ENCODE measurements at places on chromosomes 6 and 20. TPM values are rescaled to one million over a fixed set of nuclear protein-coding genes. Genes with fewer than 3 reads are reported as not detected.

DNA sequence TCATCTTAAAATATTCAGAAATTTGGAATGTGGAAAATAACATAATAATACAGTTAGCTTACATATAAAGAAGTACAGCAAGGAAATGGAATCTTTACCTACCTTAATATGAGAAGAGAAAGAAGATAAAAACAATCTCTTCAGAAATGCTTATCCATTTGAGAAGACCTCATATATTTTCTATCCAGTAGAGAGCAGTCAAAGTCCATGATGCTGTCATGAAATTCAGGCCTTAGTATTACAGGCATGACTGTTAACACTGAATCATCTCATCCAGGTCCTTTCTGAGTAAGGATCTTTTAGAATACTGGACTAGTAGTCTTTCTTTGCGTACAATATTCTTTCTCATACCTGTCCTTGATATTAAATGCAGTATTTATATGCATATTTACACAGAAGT, 713.4 kb downstream of the CD109 start:
- no peak for DNase-seq
- H3K4me1 ChIP-seq = no peaks in the 10 kb centered on the region
- no peak overlapping the region for H3K4me3 ChIP-seq
- no peak overlapping the region for H3K27ac ChIP-seq
- no peaks in the 10 kb centered on the region for H3K27me3 ChIP-seq

DNA sequence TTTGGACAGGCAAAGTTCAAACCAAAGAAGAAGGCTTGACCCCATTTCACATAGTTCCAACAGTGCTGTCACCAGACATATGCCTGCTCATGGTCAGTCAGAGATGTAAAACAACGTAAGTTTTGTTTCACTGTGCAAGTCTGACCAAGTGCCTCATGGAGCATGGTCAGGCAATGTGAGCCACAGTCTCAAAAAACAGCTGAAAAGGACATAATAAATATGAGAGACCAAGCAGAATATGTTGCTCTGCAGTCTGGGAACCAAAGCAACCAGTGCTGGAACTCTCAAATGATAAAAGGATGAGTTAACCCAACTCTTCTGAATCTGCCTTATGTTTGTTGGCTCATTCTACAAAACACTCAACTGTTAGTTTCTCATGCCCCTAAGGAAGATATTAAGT, 39.9 kb upstream of the DST start:
- H3K4me1 ChIP-seq = no peaks in the 10 kb centered on the region
- H3K36me3 ChIP-seq = no peaks in the 10 kb centered on the region

DNA sequence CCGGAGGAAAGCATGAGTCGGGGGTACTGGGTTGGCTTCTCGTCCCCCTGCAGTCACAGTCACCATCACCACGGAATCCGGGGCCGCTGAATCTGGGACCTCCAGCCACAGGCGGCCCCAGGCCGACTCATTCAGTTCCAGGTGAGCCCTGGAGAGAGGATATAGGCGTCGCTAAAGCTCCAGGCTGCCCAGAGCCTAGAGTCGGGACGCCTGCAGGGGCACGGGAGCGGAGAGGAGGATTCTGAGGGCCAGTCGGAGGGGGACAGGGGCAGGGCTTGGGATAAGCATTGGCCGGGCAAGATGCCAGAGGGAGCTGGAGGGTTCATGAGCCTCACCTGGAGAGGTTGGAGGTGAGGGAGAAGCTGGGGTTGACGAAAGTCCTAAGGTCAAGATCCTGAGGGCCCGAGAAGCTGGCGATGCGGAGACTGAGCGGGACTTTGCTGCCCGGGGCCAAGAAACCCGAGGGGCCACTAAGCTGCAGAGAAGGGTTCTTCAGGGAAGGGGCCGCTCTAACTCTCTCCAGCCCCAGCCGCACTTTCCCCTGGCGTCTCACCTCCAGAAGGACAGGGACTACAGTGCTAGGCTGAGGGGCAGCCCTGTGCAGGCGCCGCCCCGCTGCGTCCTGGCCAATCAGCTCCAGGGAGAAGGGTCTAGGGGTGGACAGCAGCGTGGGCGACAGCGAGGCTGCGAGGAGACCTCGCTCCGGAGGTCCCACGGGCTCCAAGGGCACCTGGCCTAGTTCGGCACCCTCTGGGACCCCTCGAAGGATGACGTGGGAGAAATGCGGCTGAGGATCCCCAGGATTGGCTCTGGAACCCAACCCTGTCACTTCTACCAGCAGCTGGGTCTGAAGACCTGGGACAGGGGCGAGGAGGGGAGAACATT, 3.7 kb downstream of the SAPCD1 start:
- peaks cover 42% of the 10 kb centered on the region for H3K4me1 ChIP-seq
- no peaks in the 10 kb centered on the region for H3K27me3 ChIP-seq
- DNase-seq = no peak
- H3K27ac ChIP-seq = peak overlapping the region; percentile 20
- H3K4me3 ChIP-seq = no peak overlapping the region

DNA sequence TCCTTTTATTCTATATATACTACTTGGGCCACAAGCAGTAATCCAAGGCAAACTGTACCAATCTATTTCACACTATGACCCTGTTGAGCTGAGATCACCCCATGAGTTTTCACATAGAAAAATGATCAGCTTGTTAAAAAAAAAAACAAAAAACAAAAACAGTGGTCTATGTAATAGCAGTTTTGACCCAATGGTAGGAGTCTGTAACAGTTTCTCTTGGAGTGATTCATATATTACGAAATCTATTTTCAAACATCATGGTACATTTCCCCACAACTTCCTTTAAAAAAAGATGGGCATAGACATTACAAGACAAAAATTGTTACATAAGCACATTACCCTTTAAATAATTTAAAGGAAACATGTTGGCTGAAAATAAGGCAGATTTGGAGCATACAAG, 78.1 kb downstream of the PRSS35 start:
- H3K36me3 ChIP-seq = no peaks in the 10 kb centered on the region
- no peaks in the 10 kb centered on the region for H3K4me1 ChIP-seq
- no peaks in the 10 kb centered on the region for H3K27me3 ChIP-seq

- no peak for DNase-seq
- no peak overlapping the region for H3K27ac ChIP-seq
- H3K4me1 ChIP-seq = peaks cover 6% of the 10 kb centered on the region
- H3K36me3 ChIP-seq = no peaks in the 10 kb centered on the region
- peaks cover 5% of the 10 kb centered on the region for H3K27me3 ChIP-seq
- H3K4me3 ChIP-seq = no peak overlapping the region
Observed at GRCh38 chr20:57147185-57147584, 119.3 kb downstream of the BMP7 start.

GRCh38 chr20:44428174-44429016, 47.3 kb upstream of the TTPAL start:
- H3K27me3 ChIP-seq = peaks cover 5% of the 10 kb centered on the region
- no peak overlapping the region for H3K4me3 ChIP-seq
- H3K4me1 ChIP-seq = no peaks in the 10 kb centered on the region
- no peaks in the 10 kb centered on the region for H3K36me3 ChIP-seq

- H3K4me1 ChIP-seq = peaks cover 10% of the 10 kb centered on the region
- peak overlapping the region; percentile 83 for H3K4me3 ChIP-seq
- DNase-seq = peak; percentile 78
- no peak overlapping the region for H3K27ac ChIP-seq
- H3K27me3 ChIP-seq = peaks cover 45% of the 10 kb centered on the region
Observed at GRCh38 chr6:50816115-50816675, 2.5 kb upstream of the TFAP2B start.

GRCh38 chr6:126716826-126717509, 377.1 kb downstream of the CENPW start:
- no peak overlapping the region for H3K4me3 ChIP-seq
- no peaks in the 10 kb centered on the region for H3K36me3 ChIP-seq
- no peak for DNase-seq
- H3K27me3 ChIP-seq = no peaks in the 10 kb centered on the region

DNA sequence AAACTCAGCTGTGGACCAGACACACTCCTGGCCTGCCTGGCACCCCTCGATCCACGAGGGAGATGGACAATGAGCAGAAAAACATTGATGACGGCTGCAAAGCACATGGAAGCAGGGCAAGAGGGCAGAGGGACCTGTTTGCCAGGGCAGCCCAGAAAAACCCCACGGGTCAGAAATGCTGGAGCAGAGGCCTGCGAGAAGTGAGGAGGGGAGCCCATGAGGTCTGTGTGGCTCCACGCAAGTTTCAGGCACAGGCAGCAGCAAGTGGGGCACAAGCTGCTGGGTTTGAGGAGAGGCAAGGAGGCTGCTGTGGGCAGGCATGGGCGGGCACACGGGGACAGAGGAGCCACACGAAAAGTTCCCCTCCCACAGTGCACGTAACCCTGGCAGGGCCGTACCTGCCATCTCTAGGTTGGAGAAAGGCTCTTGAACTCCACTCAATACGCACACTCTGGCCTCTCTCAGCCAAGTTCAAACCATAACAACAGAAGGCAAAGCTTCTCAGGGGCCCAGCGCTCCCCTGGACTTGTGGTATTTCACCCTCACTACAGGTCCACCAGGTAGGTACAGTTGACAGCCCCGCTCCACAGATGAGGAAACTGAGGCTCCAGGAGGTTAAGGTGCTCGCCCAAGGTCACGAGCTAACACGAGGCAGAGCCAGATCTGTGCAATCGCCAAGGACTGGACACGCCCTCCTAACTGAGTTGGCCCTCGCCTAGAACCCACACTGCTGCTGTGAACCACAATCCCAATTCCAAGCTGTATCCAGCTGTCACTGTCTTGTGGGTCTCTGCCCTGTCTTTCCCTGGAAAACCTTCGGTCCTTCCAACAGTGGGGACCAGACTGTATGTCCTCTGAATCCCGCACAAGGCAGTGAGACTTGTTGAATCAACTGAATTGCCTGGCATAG, 108.2 kb downstream of the NOL4L start:
- H3K4me3 ChIP-seq = no peak overlapping the region
- H3K36me3 ChIP-seq = peaks cover 4% of the 10 kb centered on the region
- peaks cover 12% of the 10 kb centered on the region for H3K4me1 ChIP-seq
- DNase-seq = no peak
- H3K27me3 ChIP-seq = no peaks in the 10 kb centered on the region
- no peak overlapping the region for H3K27ac ChIP-seq

DNA sequence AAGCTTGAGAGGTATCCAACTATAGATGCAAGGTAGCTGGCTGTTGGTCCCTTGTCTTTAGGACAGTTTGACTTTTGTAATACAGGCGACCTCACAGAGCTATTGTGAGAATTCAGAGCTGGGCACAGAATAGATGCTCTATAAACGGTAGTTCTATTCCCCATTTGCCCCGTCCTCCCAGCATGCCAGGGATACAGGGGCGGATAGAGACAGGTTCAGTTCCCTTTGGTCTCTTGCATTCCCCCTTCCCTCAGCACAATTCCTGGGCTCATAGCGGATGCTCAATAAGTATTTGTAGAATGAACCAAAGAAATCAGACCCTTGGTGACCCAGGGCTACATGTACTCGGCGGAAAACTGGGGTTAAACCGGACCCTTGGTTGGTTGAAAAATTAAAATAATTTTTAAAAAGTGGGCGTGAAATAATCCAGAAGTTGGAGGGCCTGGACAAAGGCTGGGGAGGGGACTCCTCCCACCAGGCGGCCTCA, 707 bp upstream of the TOP1 start:
- peaks cover 37% of the 10 kb centered on the region for H3K36me3 ChIP-seq
- peak overlapping the region; percentile 93 for H3K27ac ChIP-seq
- peaks cover 3% of the 10 kb centered on the region for H3K27me3 ChIP-seq
- no peak for DNase-seq
- H3K4me1 ChIP-seq = peaks cover 48% of the 10 kb centered on the region

GRCh38 chr6:1645466-1646185, 35.9 kb downstream of the FOXC1 start:
- no peak overlapping the region for H3K4me3 ChIP-seq
- DNase-seq = no peak
- no peaks in the 10 kb centered on the region for H3K4me1 ChIP-seq
- H3K27ac ChIP-seq = no peak overlapping the region
- no peaks in the 10 kb centered on the region for H3K36me3 ChIP-seq
- no peaks in the 10 kb centered on the region for H3K27me3 ChIP-seq

- no peak overlapping the region for H3K4me3 ChIP-seq
- DNase-seq = no peak
- no peaks in the 10 kb centered on the region for H3K36me3 ChIP-seq
- H3K27ac ChIP-seq = no peak overlapping the region
Observed at GRCh38 chr6:76772951-76773350, 690.3 kb downstream of the HTR1B start.

DNA sequence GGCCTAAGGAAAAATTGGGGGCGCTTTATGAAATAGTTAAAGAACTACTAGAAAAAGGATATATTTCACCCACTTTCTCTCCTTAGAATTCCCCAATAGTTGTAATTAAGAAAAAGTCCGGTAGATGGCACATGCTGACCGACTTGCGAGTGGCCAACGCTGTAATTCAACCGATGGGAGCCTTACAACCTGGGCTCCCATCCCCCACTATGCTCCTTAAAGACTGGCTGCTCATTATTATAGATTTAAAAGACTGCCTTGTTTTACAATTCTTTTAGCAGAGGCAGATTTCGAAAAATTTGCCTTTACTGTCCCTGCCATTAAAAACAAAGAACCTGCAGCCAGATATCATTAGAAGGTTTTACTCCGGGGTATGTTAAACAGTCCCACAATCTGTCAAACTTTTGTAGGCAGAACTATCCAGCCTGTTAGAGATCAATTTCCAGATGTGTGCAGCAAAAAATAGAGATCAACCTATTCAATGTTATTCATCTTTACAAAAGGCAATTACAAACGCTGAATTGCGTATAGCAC, 58.5 kb upstream of the PRSS16 start:
- H3K4me1 ChIP-seq = peaks cover 16% of the 10 kb centered on the region
- DNase-seq = peak; percentile 69
- H3K27me3 ChIP-seq = no peaks in the 10 kb centered on the region
- H3K27ac ChIP-seq = peak overlapping the region; percentile 50
- H3K36me3 ChIP-seq = no peaks in the 10 kb centered on the region

GRCh38 chr6:70277470-70277869, 25.4 kb downstream of the COL9A1 start:
- peaks cover 10% of the 10 kb centered on the region for H3K27me3 ChIP-seq
- DNase-seq = no peak
- no peak overlapping the region for H3K27ac ChIP-seq

DNA sequence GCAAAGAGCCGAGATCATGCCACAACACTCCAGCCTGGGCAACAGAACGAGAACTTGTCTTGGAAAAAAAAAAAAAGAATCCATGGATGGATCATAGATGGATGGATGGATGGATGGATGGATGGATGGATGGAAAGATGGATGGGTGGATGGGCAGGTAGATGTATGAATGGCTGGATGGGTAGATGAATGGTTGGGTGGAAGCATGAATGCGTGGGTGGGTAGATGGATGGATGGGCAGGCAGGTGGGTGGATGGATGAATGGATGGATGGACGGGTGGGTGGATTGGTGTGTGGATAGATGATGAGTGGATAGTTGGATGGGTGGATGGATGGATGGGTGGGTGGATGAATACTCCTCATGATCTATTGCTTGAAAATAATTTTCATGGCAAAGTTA, 1.4 kb downstream of the JPH2 start:
- no peak for DNase-seq
- peaks cover 17% of the 10 kb centered on the region for H3K4me1 ChIP-seq
- H3K27ac ChIP-seq = no peak overlapping the region
- no peaks in the 10 kb centered on the region for H3K36me3 ChIP-seq

Gene CST5
- total RNA-seq = not detected

Gene NMBR
- not detected for total RNA-seq

Gene HLA-DOA
- total RNA-seq = 4.2 TPM

Gene POM121L2
- total RNA-seq = not detected

Gene HFE
- total RNA-seq = 4.3 TPM

Gene AVP
- total RNA-seq = not detected

Gene GABRR1
- not detected for total RNA-seq

Data from activated CD8-positive, alpha-beta T cell treated with anti-CD3 and anti-CD28 coated beads, Interleukin-2, amount 10 ng/mL, durations not matched to agents 7 days and 5 days (primary cell).